Activated T-helper 1 cell treated with Interleukin-2 at 50 U/mL for 16 hours (primary cell): ENCODE measurements at places on chromosomes 3 and 15.

DNA sequence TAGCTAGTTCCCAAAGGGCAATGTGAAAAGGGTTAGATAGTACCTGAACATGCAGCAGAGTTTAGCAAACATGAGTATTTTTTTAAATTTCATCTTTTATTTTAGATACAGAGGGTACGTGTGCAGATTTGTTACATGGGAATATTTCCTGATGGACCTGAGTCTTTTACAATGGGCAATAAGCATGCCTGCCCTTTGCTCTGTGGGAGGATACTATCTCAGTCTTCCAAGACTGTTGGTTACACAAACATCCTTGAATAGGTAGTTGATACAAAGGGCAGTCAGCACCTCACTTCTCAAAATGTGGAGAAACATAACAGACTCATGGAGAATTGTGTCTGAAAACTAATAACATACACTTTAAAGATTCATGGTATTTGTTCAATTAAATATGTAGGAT, 103.3 kb downstream of the GOLIM4 start:
- no peak for DNase-seq

GRCh38 chr15:71352125-71352524, 236.9 kb downstream of the THSD4 start:
- no peak for DNase-seq

DNA sequence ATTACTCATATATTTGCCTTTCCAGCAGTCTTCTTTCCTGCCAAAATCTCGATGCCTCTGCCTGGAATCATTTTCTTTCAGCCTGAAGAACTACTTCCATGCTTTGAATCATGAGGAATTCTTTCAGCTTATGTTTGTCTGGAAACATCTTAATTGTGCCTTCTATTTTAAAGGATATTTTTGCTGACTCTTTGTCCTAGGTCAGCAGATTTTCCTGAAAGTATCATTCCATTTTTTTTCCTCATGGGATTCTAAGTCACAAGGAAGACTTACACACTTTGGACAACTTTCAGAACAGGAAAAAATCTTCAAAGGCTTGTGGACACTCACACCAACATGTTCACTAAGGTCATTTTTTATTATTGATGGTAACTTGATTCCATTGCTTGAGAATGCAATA, 10.1 kb downstream of the PRR23E start:
- no peak for DNase-seq

- DNase-seq: no peak
These were observed 10.2 kb upstream of the KLF15 start for GRCh38 chr3:126367316-126367805.

DNA sequence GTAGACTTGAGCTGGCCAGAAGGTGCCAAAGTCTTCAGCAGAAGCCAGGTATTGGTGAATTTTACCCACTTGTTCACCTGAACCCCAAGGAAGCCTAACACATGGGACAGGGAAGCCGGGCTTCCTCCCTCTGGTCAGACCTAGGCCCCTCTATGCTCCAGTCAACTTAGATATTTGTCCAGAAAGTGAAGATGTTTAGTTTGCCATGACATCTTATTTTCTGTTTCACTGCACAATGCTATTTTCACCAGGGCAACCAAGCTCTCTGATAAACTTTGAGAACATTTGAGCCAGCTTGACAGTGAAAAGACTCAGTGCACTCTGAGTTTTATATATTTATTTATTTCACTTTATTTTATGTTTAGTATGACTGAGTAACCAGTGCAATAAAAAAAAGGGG, 71.0 kb downstream of the SOX14 start:
- DNase-seq: no peak
